Posterior cingulate gyrus (tissue), 11 donors: ENCODE measurements at places on chromosomes 13 and 19.

DNA sequence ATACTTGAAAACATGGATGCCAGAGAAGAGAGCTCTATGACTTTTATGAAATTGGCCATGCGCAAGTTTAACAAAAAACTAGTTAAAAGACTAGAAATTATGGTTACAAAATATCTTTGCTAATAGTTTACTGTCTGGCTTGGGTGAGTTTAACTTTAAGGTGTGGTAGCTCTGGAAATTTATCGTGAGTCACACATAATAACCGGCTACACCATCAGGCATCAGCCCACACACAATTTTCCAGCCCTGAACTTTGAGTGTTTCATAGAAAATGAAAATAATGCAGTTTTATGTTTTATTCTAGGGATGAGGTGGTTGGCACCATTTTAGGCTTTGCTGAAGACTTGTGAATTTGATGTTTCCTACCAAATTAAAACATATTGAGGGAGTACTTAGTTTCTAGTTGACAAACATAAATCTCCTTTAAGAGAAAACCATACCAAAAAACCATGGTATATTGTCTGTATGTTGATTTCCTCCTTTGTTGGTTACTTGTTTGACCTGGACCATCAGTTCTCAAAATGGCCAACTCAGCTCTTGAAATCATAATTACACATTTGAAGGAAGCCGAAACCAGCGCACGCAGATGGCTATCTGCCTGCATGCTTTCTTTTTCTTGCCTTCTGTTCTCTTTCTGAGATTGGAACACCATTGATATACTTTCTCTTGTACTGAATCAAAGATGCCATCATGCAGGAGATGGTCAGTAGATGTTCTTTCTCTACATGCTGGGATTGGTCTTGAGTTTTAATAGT, 125.1 kb downstream of the AKAP11 start:
- DNase-seq: no peak

DNA sequence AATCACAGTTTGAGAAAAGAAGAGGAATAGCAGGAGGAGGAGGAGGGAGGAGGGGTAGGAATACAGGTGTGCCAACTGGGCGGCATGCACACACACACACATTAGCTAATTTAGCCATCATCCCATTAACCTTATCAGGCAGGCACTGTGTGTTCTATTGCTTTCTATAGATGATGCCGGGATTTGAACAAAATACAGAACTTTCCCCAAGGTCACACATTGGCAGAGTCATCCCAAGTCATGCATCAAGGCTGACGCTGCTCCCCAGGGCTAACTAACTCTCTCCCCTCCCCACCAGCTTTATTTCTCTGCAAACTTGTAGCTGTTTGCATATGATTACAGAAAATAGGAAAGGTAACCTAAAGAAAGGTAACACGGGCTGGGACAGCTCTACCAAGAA, 83.0 kb downstream of the NUFIP1 start:
- no peak for DNase-seq

DNA sequence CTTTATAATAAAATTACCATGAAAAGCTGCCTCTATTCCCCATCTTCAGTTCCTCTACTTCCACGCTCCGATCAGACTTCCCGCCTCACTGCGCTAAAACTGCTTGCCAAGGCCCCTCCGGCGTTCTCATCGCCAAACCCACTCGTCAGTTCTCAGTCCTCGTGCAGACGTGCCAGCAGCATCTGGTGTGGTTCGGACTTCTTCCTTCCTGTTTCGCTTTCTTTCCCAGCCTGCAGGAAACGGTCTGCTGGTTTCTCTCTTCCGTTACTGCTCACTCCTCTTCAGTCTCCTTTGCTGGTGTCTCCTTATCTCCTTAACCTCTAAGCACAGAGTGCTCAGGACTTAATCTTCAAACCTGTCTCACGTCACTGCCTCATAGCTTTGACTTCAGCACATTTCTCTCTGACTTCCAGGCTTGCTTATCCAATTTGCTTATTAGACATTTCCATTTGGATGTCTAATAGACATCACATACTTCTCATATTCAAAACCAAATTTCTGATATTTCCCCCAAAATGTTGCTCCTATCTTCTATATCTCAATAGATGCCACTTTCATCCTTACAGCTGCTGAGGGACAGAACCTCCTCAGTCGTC, 40.3 kb downstream of the RCBTB2 start:
- peak; percentile 93 for DNase-seq

GRCh38 chr13:93226623-93227279, at the start of gene GPC6:
GPC6 (plus strand) TSS chr13:93226807.
- peak; percentile 75 for DNase-seq

DNA sequence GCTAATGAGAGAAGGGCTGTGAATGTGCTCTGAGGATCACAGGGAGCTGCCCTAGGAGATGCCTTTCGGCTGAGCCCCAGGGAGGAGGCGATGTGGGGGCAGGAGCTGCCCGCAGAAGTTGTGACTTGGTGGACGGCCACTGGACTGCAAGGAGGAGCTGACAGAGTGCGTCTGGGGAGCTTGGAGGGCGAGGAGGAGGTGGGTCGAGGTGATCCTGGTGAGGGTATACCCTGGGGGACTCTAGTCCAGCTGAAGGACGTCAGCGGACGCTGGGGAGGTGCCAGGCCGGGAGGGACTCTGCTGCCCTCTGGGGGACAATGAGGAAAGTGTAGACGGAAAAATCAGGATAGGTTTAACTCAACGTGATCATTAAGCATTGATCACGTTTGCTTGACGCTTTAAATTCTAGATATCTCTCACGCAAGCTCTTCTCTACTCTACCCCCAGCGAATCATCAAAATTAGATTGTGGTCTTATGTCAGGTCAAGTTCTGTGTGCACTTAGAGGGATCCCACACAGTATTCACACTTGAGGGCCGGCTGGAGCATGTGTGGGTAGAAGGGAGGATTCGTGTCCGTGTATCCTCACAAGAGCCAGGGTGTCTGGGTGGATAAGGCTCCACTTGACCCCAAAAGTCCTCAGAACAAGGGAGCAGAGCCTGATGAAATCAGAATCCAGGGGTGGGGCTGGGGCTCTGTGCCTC, 3.3 kb upstream of the CEACAM7 start:
- DNase-seq: no peak

DNA sequence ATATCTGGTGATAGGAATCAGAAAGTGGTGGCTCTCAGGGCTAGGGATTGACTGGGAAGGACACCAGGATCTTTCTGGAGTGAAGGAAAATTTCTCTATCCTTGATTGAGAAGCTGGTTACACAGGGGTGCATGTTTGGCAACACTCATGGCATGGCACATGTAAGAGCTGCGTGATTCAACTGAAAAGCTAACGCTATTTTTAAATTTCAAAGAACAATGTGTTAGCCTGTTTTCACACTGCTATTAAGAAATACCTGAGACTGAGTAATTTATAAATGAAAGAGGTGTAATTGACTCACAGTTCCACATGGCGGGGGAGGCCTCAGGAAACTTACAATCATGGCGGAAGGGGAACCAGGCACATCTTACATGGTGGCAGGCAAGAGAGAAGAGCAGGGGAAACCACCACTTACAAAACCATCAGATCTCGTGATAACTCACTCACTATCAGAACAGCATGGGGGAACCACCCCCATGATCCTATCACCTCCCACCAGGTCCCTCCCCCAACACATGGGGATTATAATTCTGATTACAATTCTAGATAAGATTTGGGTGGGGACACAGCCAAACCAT, 7.4 kb downstream of the SIGLEC8 start:
- DNase-seq: no peak

DNA sequence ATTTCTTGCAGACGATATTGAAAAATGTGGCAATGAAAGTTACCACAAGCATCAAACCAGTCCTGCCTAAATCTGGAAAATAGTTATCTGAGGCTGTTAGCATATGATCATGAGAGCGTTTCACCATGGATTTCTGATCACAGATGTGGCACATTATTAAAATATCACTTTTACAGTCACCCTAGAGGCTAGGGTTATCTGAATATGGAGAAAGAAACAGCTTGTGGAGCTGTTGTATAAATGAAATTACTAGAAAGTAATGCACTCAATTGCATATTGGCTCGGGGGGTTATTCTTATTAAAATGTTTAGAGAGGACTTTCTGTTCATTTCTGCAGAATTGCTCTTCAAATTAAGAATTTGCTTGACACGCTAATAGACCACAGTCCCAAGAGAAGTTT, 35.6 kb downstream of the ALOX5AP start:
- no peak for DNase-seq
